ENCODE measurements at places on chromosomes 12 and 14.

GRCh38 chr12:24861766-24862540 is 86.9 kb downstream of the BCAT1 start:
- peak; percentile 51 for DNase-seq

- no peak for DNase-seq
These were observed 3.4 kb downstream of the JAG2 start for GRCh38 chr14:105165134-105165704.

- no peak for DNase-seq
These were observed 10.3 kb upstream of the SLC6A13 start for GRCh38 chr12:272942-273341.

DNA sequence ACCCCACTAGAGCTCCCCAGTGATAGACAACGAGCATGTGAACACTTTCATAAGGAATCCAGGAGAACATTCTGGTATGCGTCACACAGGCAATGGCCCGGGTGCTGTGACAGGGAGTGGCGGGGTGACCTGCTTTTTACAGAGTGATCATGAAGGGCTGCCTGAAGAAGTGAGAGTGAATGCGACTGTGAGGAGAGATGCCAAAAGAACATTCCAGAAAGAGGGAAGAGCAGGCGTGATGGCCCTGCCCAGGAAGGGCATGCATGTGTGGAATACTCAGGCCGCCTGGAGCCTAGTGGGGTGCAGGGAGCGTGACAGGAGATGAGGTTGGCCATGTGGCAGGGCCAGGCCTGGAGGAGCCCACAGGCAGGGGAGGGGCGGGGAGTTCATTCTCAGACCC is 53.8 kb downstream of the FZD10 start:
- no peak for DNase-seq

DNA sequence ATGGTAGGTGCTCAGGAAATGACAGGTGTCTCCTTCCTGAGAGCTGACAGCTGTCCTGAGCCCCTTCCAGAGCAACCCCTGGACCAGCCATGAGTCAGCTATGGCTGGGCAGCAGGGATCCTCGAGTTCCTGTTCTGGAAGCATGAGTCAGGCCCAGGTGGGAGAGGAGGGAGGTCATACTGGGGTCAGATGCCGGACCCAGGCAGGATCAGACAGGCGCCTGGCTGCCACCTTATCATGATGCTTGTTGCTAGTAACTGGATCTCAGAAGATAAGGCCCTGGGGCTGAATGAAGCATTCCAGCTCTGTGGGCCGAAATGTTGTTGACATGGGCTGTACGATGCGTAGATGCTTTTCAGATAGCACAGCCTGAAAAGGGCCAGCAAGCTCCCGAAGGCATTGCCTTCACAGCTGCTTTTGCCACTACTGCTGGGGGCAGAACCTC is 17.4 kb upstream of the KRT7 start:
- peak; percentile 72 for DNase-seq

DNA sequence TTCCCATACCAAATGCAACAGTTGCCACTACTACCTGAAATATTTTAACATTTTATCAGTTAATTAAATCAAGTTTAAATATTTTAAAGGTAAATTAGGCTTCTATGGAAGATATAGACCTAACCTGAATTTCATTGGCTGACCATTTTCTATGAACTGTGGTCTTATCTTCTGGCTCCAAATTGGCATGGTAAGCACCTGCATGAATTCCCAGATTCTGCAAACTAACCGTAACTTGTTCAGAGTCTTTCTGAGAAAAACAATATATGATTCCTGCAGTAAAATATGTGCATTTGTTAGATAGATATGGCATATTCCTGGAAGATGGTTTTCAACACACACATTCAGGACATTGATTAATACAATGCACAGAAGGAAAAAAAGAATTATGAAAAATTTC is 25.9 kb downstream of the RECQL start:
- no peak for DNase-seq

DNA sequence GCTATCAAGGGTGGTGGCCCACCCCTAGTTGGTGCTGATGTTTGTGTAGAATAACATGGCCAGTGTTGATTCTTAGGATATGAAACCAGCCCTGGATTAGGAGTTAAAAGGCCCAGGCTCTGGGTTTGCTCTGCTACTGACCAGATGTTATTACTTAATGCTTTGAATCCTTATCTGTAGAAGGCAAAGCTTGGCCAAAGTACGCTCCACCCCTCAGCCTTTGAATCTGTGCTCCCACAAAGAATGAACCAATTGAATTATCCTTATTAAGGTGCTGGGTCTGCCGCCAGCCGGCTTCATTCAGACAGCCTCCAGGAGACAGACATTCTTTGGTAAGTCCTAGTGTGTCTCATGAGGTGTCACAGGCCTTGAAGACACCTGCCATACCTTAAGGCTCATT is 41.8 kb downstream of the AKAP3 start:
- DNase-seq = no peak

- DNase-seq = peak; percentile 78
These were observed 27.0 kb upstream of the DUSP6 start for GRCh38 chr12:89379148-89379838.

DNA sequence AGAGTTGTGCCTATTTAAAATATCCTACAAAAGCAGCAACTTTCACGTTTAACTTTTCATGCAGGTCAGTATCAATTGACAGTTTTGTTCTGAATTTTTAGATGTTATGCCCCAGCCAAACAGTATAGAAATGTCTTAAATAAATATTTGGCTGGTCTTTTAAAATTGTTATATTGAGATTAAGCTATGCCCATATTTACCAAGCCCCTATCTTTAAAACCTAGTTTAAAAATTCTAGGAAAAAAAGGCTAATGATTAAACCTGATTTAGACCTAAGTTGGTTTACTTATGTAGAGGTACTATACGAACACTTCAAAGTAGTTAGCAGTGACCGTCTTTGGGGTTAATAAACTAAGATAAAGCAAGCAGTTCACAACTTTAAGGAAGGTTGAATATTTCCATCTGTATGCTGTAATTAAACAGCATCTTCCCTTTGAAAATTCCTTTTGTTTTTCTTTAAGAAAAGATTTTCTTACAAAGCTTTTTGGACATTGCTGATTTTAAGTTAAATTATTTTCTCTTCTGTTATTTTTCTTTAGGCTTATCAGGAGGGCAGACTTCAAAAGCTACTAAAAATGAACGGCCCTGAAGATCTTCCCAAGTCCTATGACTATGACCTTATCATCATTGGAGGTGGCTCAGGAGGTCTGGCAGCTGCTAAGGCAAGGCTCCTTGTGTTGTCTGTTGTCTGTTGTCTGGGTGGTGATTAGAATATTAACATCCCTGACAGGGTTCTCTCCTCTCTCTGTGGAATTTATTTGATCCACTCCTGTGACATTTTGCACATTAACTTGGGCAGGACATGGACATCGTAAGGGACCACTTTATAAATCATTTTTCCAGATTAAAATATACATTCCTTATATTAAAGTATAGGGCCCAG is 7.5 kb downstream of the EID3 start:
- DNase-seq = no peak

DNA sequence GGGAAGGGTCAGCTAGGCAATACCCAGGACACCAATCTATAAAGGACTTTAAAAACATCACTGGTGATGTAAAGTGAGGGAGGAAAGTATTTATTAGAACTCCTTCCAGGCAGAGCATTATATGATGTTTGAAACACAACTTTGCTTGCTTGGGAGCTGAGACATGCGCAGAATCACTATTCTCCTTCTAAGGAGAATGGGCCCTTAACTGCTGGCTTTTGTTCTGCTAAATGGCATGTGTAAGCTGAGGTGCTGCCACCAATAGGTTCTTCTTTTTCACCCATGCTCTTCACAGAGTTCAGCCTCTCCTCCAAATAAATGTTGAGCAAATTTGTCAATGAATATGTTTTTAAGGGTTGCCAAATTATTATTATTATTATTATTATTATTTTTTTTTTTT is 3.9 kb downstream of the STAC3 start:
- no peak for DNase-seq

DNA sequence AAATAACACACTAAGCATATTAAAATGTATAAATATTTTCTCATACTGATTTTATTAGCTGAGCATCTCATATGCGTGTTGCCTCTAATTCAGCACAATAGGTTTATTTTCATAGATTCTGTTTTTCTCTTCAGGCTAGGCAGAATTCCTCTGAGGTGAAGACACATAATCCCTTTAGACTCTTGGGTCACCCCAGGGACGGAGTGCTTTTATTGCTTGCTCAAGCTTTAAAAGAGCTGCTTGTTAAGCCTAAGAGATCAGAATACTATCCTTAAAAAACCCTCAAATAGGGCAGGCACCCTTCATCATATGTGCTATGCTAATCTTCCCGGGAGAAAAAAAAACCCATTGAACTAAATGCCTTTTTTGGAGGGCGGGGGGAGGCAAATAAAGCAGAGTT is 390.1 kb downstream of the KCNH5 start:
- no peak for DNase-seq

DNA sequence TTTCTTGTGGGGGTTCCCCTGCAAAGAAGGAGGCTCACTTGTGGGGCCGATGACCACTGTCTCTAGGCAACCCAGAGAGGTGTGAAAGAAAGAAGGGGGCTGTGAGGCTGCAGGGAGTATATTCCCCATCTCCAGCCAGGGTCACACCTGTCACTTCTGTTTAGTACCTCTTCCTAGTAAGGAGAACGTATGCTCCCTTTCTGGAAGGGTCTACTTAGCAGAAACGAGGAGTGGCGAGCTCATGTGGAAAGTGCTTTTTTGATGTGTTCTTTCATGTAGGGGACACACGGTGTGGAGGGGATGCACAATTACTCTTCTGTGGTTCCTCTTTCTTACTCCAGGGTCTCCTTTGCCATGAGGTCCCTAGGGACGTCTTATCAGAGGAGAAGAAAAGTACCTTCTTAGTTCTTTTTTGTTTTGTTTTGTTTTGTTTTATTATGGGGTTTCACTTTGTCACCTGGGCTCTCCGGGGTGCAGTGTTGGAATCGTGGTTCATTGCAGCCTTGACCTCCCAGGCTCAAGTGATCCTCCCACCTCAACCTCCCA is 58.3 kb downstream of the PRKCH start:
- DNase-seq = no peak

- DNase-seq = no peak
These were observed 39.0 kb downstream of the NID2 start for GRCh38 chr14:52029881-52030280.

- DNase-seq = no peak
These were observed 26.5 kb upstream of the BMP4 start for GRCh38 chr14:53983112-53983511.

GRCh38 chr12:129202109-129202814 is 349.0 kb downstream of the GLT1D1 start:
- DNase-seq = no peak

GRCh38 chr12:8667270-8667669 is 4.6 kb upstream of the MFAP5 start:
- DNase-seq = no peak

- no peak for DNase-seq
These were observed 867 bp downstream of the RHOJ start for GRCh38 chr14:63205044-63205575.

- no peak for DNase-seq
These were observed 5.0 kb upstream of the LGALS3 start for GRCh38 chr14:55123852-55124639.

DNA sequence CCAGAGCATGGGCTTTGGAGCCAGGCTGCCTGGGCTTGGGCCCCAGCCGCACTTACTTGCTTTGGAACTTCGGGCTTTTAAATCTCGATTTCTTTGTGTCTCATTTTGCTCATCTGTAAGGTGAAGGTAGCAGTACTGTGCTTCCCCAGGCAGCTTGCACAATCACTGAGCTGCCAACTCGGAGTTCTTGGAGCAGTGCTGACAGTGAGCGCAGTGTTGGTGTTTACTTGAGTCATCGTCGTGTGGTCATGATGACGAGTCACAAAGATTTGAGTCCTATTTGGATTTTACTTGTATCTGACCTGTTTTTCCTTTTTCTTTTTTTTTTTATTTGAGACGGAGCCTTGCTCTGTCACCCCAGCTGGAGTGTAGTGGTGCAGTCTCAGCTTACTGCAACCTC is 31.3 kb upstream of the ATF1 start:
- DNase-seq = no peak

- no peak for DNase-seq
These were observed 789.4 kb upstream of the TBX3 start for GRCh38 chr12:115473257-115473956.

DNA sequence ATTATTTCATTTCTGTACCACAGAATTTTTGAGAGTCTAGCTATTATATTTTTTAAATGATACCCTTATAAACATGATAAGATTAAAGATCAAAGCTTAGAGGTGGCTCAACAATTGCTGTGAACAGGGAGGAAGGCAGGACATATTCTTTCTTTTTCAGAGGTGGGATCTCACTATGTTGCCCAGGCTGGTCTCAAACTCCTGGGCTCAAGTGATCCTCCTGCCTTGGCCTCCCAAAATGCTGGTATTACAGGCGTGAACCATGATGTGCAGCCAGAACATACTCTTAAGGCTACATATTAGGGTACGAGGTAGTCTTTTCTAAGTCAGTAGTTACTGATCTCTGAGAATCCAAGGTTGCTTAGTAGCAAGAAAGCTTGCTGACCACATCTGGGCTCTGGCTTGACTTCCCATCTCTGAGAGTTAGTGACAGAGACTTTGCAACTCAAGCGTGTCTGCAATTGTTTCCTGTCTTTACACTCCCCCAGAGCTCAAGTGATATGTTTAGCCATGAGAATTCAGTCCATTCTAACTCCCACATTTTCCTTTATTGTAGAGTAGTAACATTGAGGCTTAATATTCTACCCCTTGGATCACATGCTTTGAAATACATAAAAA is 8.6 kb downstream of the RAB5B start:
- no peak for DNase-seq

GRCh38 chr12:113838896-113839295 is 127.2 kb downstream of the RBM19 start:
- DNase-seq = no peak

DNA sequence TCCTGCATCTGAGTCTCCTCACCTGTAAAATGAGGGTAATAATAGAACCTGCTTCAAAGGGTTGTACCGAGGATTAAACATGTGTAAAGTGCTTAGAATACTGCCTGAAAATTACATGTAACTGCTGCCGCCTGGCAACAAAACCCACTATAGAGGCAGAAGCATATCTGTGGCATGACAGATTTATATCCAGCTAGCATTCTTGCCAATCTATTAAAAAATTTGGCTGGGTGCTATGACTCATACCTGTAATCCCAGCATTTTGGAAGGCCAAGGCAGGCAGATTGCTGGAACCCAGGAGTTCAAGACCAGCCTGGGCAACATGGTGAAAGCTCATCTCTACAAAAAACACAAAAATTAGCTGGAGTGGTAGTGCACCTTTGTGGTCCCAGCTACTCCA is 16.4 kb upstream of the KSR2 start:
- DNase-seq = no peak

- no peak for DNase-seq
These were observed 2.0 kb upstream of the ARHGEF25 start for GRCh38 chr12:57609101-57609780.

- DNase-seq = no peak
These were observed 32.1 kb upstream of the PWP1 start for GRCh38 chr12:107653519-107653918.

DNA sequence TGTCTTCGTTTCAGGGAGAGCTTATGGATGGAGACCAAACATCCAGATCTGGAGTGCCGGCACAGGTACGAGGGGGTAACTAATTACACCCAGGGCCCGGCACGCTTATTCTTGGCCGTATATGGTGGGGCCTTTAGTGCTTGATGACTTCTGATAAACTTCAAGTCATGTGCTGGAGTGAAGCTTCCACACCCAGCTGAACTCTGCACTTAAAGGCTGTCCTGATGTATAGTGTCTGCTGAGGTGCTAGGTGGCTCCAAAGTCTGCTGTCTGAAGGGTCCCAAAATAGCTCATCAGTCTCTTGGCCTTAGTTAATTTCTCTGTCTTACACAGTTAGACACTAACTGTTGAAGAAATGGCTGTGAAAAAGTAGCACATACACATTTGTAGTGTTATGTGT is 17.9 kb downstream of the RNF34 start:
- DNase-seq = no peak

GRCh38 chr14:75543253-75543652 is 21.0 kb downstream of the BATF start:
- DNase-seq = no peak

Measured in HepG2 (cell line).